Spleen (tissue), 13 donors: ENCODE measurements at places on chromosomes 7 and 10. TPM values are rescaled to one million over a fixed set of nuclear protein-coding genes. Genes with fewer than 3 reads are reported as not detected.
A peak's percentile ranks its signal among the peaks of the same experiment; 100 is the strongest.

DNA sequence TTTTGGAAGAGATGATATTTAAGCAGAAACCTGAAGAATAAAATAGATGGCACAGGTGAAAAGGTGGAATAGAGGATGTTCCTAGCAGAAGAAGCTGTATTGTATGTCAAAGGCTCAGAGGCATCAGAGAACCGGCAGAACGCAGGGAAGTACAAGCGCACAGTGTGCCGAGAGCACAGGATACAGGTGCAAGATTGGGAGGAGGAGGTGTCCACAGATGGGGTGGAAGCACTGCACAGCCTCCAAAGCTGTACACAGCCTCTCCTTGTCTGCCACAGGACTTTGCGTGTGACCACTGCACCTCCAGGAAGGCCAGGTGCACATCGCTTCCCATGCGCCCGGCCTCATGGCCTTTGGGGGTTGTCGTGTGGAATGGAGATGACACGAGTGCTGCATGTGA lies 23.3 kb upstream of the SEC61G start:
- no peaks in the 10 kb centered on the region for H3K27me3 ChIP-seq
- H3K4me1 ChIP-seq = no peaks in the 10 kb centered on the region
- no peak overlapping the region for H3K4me3 ChIP-seq
- H3K27ac ChIP-seq = no peak overlapping the region
- DNase-seq = no peak

DNA sequence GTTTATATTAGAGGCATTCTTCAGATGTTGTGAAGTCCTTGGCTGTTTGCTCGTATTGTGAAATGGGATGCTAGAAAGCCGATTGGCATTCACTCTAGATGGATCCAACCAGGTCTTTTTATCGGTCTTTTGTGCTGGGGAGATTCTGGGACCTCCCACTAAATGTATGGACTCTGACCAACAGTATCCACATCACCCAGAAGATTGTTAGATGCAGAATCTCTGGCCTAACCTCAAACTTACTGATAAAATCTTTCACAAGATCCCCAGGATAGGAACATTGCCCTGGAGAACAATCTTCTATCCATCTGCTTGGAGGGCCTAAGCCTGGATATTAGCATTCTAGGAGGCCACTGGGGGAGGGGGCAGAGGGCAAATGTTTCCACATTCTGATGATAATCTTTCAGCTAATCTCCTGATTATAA lies 160.9 kb downstream of the PLXDC2 start:
- H3K4me1 ChIP-seq = no peaks in the 10 kb centered on the region
- no peak overlapping the region for H3K27ac ChIP-seq
- H3K36me3 ChIP-seq = no peaks in the 10 kb centered on the region
- no peaks in the 10 kb centered on the region for H3K27me3 ChIP-seq
- no peak overlapping the region for H3K4me3 ChIP-seq
- DNase-seq = no peak

- peaks cover 11% of the 10 kb centered on the region for H3K27me3 ChIP-seq
- H3K36me3 ChIP-seq = no peaks in the 10 kb centered on the region
- H3K4me1 ChIP-seq = no peaks in the 10 kb centered on the region
Measured at GRCh38 chr7:98719396-98719795, 102.3 kb downstream of the NPTX2 start.

DNA sequence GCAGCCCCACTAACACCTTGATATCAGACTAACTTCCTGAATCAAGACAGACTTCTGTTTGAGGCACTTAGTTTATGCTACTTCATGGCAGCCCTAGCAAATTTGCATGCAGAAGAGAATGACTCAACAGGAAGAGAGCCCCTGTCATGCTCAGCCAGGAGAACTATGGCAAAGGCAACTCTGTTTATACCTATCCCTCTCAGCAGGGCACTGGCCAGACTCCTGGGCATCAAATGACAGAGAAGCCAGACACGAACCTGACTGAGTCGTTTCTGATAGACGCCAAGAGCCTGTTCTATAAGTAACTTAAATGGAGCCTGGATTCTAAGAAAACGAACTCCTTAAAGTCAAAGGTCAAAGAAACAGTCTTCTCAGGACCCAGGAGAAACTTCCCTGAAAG lies 50.9 kb upstream of the UNC5B start:
- H3K27me3 ChIP-seq = no peaks in the 10 kb centered on the region
- no peak overlapping the region for H3K4me3 ChIP-seq
- DNase-seq = no peak
- no peaks in the 10 kb centered on the region for H3K36me3 ChIP-seq

DNA sequence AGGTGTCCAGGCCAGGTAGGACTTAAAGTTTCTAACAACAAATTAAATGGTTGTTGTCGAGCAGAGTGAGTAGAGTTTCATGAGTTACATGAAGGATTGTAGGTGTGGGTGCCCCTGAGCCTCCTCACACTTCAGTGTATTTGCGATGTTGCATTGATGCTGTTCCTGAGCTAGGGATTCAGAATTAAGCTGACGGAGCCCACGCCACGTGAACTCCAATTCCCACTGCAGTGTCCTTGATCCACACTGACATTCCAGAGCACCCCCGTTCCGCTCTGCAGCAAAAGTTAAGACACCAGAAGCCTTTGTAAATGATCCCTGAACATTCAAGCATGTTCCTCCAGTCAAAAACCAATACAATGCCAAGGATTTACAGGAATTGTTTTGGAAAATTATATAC lies 78.8 kb upstream of the SEC61G start:
- no peaks in the 10 kb centered on the region for H3K4me1 ChIP-seq
- no peak overlapping the region for H3K27ac ChIP-seq
- H3K4me3 ChIP-seq = no peak overlapping the region
- DNase-seq = no peak
- no peaks in the 10 kb centered on the region for H3K36me3 ChIP-seq

DNA sequence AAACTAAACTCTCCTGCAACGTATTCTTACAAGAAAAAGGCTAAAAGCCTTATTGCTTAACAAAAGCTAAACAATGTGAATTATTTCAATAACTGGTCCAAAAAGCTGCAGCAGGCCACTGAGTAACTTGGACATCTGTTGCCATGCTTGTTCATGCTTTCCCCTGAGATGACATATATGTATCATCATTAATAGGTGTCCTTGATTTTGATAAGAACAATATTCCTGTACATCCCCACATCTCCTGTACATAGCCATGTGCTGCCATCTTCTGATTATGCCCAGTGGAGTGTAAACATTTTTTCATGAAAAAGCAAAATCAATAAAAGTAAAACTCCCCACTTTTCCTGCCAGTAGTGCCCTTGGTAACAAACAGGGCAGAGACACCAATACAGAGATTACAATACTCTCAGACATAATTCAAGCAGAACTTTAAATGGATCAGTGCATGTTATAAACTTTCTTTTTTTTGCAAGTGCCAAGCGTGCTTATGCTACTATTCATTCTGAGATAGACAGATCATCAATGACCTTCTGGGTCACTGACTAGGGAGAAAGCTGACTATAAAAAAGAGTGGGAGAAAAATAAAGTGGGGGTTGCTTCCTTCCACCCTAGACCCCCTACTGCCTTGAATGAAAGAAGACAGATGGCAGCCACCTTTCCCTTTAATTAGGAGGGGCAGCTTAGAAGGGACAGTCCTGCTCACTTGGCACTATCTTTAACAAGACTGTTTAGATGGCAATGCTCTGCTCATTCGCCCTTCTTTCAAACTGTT lies 205.5 kb upstream of the KLF14 start:
- H3K4me3 ChIP-seq = no peak overlapping the region
- H3K4me1 ChIP-seq = peaks cover 89% of the 10 kb centered on the region
- H3K27me3 ChIP-seq = no peaks in the 10 kb centered on the region
- H3K36me3 ChIP-seq = no peaks in the 10 kb centered on the region
- DNase-seq = no peak
- peak overlapping the region; percentile 89 for H3K27ac ChIP-seq

- no peaks in the 10 kb centered on the region for H3K27me3 ChIP-seq
- H3K4me3 ChIP-seq = no peak overlapping the region
- no peak overlapping the region for H3K27ac ChIP-seq
- no peak for DNase-seq
Measured at GRCh38 chr7:45390180-45390579, 184.0 kb upstream of the ADCY1 start.

GRCh38 chr7:132371948-132372347 lies 204.3 kb downstream of the PLXNA4 start:
- H3K27me3 ChIP-seq = no peaks in the 10 kb centered on the region
- DNase-seq = no peak
- no peak overlapping the region for H3K27ac ChIP-seq
- no peaks in the 10 kb centered on the region for H3K36me3 ChIP-seq
- no peak overlapping the region for H3K4me3 ChIP-seq

DNA sequence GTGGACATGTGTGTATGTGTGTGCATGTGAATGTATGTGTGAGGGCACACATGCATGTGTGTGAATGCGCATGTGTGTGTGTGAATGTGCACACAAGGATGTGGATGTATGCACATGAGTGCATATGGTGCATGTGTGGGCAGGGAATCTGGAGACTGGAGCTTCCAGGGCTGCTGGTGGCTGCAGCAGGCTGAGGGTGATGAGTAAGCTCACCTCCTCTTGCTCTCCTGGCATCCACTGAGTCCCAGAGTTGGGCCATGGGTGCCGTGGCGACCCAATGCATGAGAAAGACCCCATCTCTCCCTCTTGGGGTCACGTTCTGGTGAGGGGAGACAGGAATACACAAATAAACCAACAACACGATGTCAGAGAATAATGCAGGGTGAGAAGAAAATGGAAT lies 33.3 kb upstream of the COL13A1 start:
- no peak overlapping the region for H3K27ac ChIP-seq
- no peak overlapping the region for H3K4me3 ChIP-seq
- no peaks in the 10 kb centered on the region for H3K27me3 ChIP-seq
- no peaks in the 10 kb centered on the region for H3K4me1 ChIP-seq
- no peaks in the 10 kb centered on the region for H3K36me3 ChIP-seq
- DNase-seq = no peak

- no peak overlapping the region for H3K4me3 ChIP-seq
- H3K4me1 ChIP-seq = no peaks in the 10 kb centered on the region
- no peaks in the 10 kb centered on the region for H3K36me3 ChIP-seq
- no peak overlapping the region for H3K27ac ChIP-seq
- no peak for DNase-seq
Measured at GRCh38 chr10:63300801-63301200, 165.0 kb downstream of the JMJD1C start.

DNA sequence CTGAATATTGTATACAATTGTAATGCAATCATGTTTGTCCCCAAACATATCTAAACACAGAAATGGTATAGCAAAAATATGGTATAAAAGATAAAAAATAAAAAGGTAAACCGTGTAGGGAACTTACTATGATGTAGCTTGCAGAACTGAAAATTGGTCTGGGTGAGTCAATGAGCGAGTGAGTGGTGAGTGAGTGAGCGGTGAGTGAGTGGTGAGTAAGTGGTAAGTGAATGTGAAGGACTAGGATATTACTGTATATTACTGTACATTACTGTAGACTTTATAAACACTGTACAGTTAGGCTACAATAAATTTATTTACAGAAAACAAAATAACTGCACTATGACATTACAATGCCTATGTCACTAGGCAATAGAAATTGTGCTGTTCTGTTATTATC lies 1163.2 kb upstream of the SORCS1 start:
- H3K4me3 ChIP-seq = no peak overlapping the region
- H3K27ac ChIP-seq = no peak overlapping the region
- H3K4me1 ChIP-seq = no peaks in the 10 kb centered on the region
- no peaks in the 10 kb centered on the region for H3K36me3 ChIP-seq
- DNase-seq = no peak

Gene OR2AE1
- not detected for polyA plus RNA-seq

Gene MALRD1
- 0.06 TPM for polyA plus RNA-seq

Gene NPC1L1
- 0.02 TPM for polyA plus RNA-seq

Gene C10orf105
- 0.08 TPM for polyA plus RNA-seq

Gene ASAH2
- 0.04 TPM for polyA plus RNA-seq

Gene FLNC
- polyA plus RNA-seq = 1.7 TPM

Gene HOXA13
- not detected for polyA plus RNA-seq
